Activated gamma-delta T cell treated with Interleukin-2 at 50 U/mL for 16 hours (primary cell): ENCODE measurements at places on chromosomes 1 and 21.

DNA sequence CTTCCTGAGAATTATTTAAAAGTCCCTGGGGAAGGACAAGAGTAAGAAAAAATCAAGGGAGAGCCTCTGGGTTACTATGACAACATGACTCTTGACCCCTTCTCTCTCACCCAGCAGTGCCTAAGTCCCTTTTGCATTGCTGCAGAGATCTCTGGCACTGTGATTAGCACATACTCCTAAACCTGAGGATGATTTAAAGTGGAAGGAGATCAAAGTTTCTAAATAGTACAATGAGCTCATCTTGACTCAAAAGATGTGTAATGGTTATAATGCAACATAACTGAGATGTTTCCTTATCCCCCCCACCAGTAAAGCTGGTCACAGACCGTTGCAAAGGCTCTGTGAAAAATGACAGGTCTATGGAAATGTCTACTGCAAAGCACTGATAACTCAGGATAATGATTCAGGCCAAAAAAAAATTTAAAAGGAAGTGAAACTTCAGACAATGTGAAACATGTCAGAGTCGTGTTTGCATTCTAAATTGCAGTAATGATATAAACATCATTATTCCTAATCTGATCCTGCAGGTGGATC, 519.2 kb downstream of the KIF26B start:
- DNase-seq: no peak

- no peak for DNase-seq
These were observed 6.5 kb downstream of the ZP4 start for GRCh38 chr1:237884237-237884636.

DNA sequence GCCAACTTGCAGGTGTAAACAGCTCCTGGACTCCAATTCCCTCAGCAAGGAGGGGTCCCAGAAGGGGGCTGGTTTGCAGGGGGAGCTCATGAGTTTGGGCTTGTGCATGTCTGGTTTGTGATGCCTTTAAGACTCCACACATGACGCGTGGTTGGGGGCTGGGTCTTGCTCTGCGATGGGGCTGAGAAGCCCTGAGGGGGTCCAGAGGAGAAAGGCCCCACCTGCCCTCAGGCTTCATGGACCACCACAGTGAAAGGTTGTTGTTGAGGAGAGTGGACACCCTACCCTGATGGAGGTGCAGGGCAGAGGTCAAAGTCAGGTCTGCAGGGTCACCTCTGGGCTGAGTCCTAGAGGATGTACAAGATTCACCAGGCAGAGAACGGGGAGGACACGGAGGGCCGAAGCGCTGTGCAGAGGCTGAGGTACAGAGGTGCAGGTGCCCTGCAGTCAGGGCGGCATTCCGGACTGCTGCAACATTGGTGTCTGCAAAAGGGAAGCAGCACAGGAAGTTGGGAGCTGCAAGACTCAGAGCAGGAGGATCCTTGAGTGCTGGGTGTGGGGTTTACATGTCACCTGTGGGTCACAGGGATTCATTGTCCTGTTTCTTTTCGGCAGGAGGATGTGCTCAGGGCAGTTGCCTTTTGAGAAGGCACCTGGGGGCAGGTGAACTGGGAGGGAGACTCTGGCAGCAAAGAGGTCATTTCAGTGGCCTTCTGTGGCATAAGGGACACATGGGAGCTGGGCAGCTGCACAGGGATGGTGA, 399.4 kb downstream of the PTPRU start:
- no peak for DNase-seq

GRCh38 chr1:2998503-2999100, 22.7 kb upstream of the ACTRT2 start:
- DNase-seq: no peak

- DNase-seq: no peak
These were observed 1.3 kb downstream of the ACOT11 start for GRCh38 chr1:54549181-54549924.
